ENCODE measurements at places on chromosomes 12 and 14.

DNA sequence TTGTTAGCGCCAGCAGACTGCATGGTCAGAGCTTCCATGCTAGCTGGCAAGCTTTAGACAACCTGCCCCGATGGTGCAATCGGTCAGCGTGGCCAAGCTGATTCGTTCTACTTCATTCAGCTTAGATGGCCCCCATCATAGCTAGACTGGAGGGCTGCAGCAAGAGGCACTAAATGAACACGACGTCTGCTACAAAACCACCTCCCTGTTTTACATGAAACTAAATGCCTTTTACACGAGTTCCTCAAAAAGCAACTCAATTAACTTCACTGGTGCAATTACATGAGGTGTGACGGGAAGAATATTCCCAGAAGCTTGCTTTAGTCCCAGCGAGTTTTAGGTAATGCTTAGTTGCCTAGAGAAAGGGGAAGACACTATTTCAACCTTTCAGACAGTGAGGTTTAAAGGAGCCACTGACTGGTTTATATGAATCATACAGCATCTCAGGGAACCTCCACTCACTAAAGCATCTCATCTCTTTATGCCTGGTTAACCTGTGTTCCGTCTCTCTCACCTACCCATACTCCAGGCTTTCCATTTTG lies 8.4 kb downstream of the NIN start:
- DNase-seq, result no peak

GRCh38 chr12:6324936-6325750 lies 14.7 kb downstream of the PLEKHG6 start:
- DNase-seq, result no peak

DNA sequence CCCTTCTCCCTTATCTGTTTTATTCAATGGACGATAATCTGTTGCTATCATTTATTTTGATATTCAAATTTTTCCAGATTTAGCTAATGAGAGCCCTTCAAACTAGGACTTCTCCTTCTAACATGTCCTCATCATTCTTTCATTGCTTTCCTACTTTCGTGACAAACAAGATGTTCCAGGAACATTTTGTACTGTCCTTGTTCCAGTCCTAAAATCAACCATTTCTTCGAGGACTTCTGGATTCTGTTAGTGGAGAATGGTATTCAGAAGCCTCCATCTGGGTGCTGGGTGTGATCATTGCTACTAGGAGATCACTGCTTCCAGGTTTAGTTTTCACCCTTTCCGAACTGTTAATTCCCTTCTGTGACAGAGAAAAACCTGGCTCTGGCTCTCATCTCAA lies 29.5 kb upstream of the FBXO34 start:
- no peak for DNase-seq

DNA sequence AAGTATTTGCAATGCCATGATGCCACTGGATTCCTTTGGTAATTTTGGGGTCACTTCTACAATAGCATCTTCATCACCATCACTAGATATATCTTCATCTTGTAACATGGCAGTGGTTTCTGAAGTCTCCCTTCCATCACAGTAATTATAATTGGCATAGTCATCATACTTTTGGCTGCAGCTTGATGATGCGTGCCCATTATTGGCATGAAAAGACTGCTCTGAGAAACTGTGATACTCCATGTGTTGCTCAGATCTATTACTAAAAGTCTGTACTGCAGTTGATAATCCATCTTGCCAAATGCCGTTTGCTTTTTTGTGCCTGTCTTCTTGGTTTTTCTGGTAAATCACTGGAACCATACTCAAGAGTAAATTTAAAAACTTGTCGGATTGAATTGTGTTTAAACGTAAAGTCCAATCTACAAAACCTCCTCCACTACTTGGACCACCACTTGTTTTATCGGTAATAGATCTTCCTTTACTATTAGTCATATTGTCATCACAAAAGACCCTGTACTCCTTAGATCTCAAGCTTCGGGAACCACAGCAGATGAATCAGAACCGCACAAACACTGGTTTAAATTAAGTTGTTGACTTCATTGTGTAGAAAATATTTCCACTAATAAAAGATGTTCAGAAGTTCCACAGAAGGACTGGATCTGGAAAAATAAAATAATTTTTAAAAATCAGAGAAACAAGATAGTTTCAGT lies 29.9 kb downstream of the SLC41A2 start:
- DNase-seq, result no peak

- DNase-seq, result no peak
Measured at GRCh38 chr12:53005215-53005985, 856 bp upstream of the EIF4B start.

DNA sequence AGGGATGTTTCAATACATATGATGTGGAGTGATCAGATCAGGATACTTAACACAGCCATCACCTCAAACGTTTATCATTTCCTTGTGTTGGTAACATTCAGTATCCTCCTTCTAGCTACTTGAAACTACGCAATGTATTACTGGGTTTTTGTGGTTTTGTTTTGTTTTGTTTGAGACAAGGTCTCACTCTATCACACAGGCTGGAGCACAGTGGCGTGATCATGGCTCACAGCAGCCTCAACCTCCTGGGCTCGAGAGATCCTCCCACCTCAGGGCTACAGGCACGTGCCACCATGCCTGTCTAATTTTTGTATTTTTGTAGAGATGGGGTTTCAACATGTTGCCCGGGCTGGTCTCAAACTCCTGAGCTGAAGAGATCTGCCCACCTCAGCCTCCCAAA lies 70.2 kb upstream of the BCL11B start:
- DNase-seq, result no peak

GRCh38 chr12:132761032-132761920 lies at the start of gene ANKLE2:
Gene ANKLE2, minus strand, starts transcription at chr12:132761832. Its CDS starts 34 bp downstream, at chr12:132761798.
- DNase-seq, result peak; percentile 40

GRCh38 chr12:77153706-77154105 lies 88.3 kb upstream of the E2F7 start:
- no peak for DNase-seq

DNA sequence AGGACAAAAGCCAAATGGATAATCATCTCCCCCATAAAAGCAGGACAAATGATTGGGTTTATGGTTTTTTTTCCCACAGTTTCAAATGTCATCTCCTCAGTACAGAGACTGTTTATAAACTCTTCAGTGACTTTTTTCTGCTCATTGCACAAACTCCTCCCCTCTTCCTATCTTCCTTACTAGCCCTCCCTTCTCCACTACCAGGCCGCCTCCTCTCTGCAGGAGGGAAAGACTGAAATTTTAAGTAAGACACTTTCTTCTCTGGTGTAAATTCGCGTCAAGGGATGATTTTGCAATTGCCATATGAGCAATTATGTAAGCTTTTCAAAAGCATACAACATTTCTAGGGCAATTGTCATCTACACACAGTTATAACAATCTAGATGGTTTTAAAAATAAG lies 37.0 kb downstream of the BTG1 start:
- no peak for DNase-seq

DNA sequence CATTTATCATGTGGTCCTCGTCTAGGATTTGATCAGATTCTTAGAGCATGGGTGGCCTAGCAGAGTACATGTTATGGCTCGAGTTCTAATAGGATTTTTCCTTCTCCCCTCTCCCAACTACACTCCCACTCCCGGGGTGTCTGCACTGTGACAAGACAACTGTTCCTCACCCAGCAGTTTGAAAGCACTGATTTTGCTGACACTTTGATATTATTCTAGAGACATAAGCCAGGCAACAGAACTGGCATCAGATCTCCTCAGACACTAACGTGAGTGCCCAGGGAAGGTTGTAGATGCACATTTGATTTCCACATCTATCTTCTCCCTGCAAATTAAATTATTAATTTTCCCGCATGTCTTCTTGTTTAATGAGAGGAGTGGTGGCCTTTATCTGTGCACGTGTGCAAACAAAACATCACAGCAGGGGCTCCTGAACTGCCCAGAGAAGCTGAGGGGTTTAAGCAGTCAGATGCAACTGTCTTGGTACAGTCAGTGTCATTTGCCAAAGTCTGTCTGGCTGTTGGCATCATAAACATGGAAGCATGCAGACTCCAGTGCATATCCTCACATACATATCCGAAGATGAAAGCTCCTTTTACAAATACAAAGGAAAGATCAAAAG lies 491.8 kb downstream of the NPAS3 start:
- no peak for DNase-seq

DNA sequence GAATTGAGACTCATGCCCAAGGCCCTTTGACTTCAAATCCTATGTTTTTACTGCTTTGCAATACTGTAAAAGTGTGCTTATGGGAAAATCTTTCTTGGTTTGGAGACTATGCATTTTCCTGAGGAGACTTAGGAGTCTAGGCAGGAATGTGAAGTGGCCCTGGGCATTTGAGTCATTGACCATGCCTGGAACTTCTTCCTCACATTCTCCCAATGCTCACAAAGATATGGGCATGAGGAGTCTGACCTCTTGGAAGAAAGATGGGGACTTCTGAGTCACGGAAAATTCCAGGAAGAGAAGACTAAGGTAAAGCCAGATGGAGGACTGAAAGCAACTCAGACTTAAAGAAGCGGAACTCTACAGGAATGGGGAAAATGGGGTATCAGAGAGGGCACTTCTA lies 38.2 kb upstream of the ZNF641 start:
- no peak for DNase-seq

DNA sequence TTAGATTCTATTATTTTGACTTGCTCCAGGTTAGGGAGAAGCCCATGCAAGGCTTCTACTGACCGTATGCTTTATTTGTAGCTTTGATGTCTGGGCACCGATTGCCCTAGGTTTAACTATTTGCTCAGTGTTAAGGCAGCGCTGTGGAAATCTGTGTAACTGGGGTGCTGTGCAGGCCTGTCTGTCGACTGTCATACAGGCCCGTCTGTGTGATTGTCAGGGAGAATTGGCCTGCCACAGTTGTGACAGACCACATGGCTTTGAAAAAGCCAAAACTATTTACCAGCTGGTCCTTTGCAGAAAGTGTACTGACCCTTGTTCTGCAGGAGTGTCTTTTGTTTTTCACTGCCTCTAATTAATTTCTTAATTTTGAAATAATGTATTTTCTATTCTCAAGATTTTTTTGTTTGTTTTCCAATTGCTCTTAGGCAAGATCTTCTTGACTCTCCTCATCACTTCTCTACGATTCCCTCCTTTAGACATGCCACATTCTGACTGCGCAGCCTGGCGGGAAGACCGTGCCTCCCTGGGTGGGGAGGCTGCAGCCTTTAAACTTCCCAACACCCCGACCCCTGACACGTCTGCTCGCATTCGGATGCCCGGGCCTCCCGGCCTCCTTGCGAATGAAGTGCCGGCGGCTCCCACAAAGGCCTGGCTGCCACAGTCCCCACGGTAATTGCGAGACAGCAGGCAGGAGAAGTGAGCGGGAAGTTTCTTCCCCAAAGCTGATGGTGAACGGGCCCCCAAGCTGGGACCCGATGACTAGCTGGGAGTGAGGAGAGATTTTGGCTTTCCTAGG lies 99.0 kb upstream of the EVL start:
- no peak for DNase-seq

- DNase-seq, result no peak
Measured at GRCh38 chr12:114711689-114712152, 27.7 kb upstream of the TBX3 start.

- DNase-seq, result no peak
Measured at GRCh38 chr12:1566449-1567135, 27.8 kb downstream of the FBXL14 start.

- no peak for DNase-seq
Measured at GRCh38 chr12:49942921-49943624, 7.5 kb upstream of the AQP2 start.

DNA sequence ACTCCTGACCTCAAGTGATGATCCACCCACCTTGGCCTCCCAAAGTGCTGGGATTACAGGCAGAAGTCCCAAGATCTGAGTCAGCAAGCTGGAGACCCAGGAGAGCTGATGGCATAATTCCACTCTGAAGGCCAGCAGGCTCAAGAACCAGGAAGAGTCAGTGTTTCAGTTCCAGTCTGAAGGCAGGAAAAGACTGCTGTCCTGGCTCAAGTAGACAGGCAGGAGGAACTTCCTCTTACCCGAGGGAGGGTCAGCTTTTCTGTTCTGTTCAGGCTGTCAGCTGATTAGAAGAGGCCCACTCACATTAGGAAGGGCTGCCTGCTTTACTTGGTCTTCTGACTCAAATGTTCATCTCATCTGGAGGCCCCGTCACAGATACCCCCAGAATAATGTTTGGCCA lies 206.0 kb upstream of the MYL2 start:
- peak; percentile 9 for DNase-seq

DNA sequence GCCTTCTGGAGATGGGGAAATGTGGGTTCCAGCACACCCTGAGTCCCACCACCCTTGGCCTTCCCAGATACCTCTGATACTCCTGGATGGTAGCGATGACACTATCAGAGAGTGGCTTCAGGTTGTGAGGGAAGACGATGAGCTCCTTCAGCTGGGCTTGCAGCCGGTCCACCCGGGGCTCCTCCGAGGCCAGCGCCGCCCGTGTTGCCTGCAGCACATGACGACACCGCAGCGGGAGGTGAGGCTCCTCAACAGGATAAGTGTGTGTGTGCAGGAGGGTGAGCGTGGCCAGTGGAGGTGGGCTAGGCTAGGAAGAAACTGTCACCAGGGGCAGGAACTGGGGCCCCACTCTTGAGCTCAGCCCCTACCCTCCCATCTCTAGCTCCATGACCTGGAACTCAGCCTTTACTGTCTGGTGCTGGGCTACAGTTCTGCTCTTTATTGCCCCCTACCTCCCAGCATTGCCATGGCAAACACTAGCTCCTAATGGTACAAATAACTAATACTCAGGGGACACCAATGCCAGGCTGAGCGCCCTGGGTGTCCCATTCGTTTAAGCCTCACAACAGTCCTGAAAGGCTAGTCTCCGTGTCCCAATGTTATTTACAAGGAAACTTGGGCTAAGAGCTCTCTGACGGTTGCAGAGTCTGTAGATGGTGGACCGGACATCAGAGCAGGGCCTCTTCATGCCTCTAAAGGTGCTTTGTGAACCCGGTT lies 64.1 kb downstream of the SYNE3 start:
- DNase-seq, result peak; percentile 46

DNA sequence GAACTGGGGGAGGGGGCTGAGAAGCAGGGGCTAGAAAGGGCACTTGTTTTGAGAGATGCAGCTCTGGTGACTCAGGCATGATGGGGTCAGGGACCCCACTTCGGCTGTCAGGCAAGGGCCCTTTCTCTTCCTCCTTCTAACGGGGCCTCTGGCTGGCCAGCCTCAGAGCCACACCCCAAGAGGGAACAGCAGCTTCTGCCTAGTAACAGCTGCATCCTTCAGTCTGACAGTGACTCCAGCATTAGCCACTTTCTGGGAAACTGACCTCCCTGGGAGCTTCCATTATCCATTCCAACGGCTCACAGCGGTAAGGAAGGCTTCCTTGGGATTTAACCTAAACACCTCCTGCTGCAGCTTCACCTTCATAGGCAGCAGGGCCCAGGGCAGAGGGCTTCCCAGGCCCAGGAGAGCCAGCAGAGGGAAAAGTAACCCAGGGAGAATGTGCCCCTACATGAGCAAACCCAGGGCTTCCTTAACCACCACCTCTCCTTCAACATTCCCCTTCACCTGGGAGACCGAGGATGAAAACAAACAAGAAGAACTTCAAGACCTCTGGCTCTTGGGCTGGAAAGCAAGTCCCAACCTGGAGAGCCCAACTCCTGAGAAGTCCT lies 2.7 kb downstream of the NCKAP5L start:
- no peak for DNase-seq

GRCh38 chr12:15995801-15996200 lies 84.7 kb downstream of the DERA start:
- DNase-seq, result no peak

All from midbrain (tissue), 1 donor.